Eye (tissue), 1 donor: ENCODE measurements at places on chromosomes 1 and 21.

- DNase-seq: no peak
These were observed 9.3 kb upstream of the SERBP1 start for GRCh38 chr1:67439277-67440029.

GRCh38 chr1:209617755-209618154 is 34.2 kb downstream of the CAMK1G start:
- no peak for DNase-seq

DNA sequence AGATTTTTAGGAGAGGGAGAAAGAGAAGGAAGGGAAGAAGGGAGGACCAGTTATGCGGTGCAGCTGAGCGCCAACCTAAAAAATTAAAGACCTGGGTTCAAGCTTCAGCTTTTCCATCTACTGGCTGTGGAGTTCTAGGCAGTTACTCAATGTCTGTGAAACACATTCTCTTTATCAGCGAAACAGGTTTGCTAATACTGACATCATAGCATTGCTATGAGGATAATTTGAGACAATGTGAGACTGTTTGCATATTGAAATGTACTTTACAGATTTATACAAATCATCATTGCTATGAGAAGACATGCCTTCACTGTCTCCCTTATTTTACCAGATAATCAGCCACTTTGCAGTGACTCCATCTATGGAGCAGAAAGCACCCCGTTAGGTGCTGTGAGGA is 222.9 kb upstream of the SGIP1 start:
- DNase-seq: no peak

- DNase-seq: no peak
These were observed 32.1 kb downstream of the GRHL3 start for GRCh38 chr1:24351247-24351646.

DNA sequence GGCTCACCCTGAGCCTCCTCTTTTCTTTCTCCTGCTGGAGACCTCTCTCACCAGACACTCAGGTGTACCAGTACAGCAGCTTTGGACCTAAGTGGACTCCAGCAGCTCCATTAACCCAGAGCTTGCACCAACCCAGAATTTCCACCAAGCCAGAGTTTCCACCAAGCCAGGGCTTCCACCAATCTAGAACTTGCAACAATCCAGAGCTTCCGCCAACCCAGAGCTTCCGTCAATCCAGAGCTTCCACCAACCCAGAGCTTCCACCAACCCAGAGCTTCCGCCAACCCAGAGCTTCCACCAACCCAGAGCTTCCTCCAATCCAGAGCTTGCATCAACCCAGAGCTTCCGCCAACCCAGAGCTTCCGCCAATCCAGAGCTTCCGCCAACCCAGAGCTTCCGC is 23.2 kb downstream of the CRYAA start:
- DNase-seq: no peak
